OCI-LY7 (cell line): ENCODE measurements at places on chromosomes 12 and 14. TPM values are rescaled to one million over a fixed set of nuclear protein-coding genes. Genes with fewer than 3 reads are reported as not detected.

GRCh38 chr14:41549821-41550607 is 56.7 kb upstream of the LRFN5 start:
- DNase-seq, result no peak

GRCh38 chr14:39417014-39417413 is 15.2 kb downstream of the FBXO33 start:
- no peak for DNase-seq

- DNase-seq, result no peak
These were observed 78.2 kb downstream of the MIPOL1 start for GRCh38 chr14:37275963-37276362.

DNA sequence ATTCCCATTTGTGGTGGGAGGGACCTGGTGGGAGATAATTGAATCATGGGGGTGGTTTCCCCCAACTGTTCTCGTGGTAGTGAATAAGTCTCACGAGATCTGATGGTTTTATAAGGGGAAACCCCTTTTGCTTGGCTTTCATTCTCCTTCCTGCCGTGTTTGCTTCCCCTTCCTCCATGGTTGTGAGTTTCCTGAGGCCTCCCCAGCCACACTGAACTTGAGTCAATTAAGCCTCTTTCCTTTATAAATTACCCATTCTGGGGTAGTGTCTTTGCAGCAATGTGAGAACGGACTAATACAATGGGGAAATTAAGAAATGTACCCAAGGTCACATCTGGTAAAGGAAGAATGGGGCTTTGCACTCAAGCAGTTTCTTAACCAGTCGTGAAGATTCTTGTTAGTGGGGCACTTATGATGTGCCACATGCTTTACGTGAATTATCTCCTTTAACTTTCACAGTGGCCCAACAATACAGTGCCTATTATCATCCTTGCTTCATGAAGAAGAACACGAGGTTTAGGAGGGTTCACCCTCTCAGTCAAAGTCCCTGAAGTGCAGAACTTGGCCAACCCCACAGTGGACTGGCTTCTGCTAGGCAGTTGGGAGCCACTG is 234.3 kb downstream of the EFCAB11 start:
- no peak for DNase-seq

GLI1 gene
- total RNA-seq, result 6.0 and 6.5 TPM in 2 replicates

SERPINA9 gene
- not detected in 2 replicates for total RNA-seq

OAS3 gene
- 5.4 and 9.2 TPM in 2 replicates for total RNA-seq

MYO1H gene
- total RNA-seq, result 0.11 and 0.59 TPM in 2 replicates

CCDC38 gene
- 0.99 and 1.5 TPM in 2 replicates for total RNA-seq
